ENCODE measurements at places on chromosomes 16 and 17.

GRCh38 chr17:63703029-63703428, 3.1 kb upstream of the LIMD2 start:
- no peak for DNase-seq

GRCh38 chr16:71894229-71894920, 956 bp upstream of the IST1 start:
- DNase-seq, result no peak

GRCh38 chr17:27423651-27424050, 32.6 kb upstream of the KSR1 start:
- DNase-seq, result no peak

GRCh38 chr16:31897283-31897682, 23.7 kb downstream of the ZNF267 start:
- DNase-seq, result no peak

DNA sequence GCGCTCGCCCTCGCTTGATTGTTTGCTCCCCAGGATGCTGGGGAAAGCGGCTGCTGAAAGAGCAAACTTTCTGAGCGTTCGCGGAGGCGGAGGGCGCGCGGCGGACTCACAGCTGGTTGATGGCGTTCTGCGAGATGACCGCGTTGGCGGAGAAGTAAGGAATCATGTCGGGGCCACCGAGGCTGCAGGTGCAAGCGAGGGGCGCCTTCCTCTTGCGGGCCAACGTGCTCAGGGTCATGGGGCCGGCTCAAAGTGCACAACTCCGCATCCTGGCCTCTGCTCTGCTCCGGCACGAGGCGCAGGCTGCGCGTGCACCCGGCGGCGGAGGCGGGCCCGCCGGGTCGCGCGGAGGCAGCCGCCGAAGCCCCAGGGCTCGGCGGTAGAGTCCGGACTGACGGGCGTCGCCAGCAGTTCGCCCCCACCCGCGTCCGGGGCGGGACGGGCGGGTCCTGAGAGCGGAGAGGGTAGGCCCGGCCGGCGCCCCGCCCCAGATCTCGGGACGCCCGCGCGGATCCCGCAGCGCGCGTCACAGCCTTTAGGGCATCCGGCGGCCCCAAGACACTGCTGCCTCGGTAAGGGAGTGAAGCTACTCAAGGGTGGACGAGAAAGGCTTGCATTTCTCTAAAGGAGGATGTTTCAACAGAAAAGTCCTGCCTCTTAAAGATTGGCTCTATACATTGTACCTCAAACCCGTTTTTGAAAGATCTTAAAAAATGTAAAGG, 138.5 kb upstream of the CORO6 start:
- DNase-seq, result peak; percentile 65

- DNase-seq, result no peak
Observed at GRCh38 chr16:23508589-23509440, 1.5 kb downstream of the GGA2 start.

- no peak for DNase-seq
Observed at GRCh38 chr16:26787924-26788323, 278.8 kb upstream of the C16orf82 start.

GRCh38 chr17:80443916-80444643, 29.1 kb downstream of the ENDOV start:
- DNase-seq, result no peak

DNA sequence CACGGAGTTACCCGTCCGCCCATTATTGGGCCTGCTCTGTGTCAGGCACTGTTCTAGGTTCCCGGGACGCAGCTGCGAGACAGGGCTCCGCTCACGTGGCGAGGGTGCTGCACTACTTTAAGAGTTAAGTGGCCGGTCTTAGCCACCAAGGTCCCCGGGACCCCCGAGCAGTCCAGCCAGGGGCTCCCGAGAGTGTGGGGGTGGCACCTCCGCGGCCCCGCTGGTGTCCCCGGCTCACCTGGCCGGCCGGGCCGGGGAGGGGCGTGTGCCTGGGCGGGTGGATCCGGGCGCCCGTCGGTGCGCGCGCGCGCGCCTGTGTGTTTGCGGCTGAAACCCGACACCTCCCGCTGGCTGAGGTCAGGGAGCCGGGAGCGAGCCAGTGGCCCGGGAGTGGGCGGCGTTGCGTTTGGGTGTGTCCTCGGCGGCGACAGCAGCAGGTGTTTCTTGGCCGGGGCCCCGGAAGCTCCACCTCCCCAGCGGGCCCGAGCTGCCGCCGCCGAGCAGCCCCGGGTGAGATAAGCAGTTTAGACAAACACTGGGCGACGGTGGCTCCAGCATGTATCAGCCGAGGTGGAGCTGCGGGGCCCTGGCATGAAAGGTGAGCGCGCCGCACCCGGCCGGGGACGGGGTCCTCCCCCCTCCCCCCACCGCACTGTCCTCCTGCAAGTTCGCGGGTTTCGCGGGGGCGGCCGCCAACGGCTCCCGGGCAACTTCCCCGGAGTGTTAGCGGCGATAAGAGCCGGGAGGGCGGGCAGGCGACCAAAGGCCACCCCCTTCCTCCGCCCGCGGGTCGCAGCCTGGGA, at the start of gene GSE1:
TSS of gene GSE1 (plus strand) at position 522 of the 803 bp plus-strand sequence. CDS start at position 592, 70 bp downstream.
- DNase-seq, result peak; percentile 31

DNA sequence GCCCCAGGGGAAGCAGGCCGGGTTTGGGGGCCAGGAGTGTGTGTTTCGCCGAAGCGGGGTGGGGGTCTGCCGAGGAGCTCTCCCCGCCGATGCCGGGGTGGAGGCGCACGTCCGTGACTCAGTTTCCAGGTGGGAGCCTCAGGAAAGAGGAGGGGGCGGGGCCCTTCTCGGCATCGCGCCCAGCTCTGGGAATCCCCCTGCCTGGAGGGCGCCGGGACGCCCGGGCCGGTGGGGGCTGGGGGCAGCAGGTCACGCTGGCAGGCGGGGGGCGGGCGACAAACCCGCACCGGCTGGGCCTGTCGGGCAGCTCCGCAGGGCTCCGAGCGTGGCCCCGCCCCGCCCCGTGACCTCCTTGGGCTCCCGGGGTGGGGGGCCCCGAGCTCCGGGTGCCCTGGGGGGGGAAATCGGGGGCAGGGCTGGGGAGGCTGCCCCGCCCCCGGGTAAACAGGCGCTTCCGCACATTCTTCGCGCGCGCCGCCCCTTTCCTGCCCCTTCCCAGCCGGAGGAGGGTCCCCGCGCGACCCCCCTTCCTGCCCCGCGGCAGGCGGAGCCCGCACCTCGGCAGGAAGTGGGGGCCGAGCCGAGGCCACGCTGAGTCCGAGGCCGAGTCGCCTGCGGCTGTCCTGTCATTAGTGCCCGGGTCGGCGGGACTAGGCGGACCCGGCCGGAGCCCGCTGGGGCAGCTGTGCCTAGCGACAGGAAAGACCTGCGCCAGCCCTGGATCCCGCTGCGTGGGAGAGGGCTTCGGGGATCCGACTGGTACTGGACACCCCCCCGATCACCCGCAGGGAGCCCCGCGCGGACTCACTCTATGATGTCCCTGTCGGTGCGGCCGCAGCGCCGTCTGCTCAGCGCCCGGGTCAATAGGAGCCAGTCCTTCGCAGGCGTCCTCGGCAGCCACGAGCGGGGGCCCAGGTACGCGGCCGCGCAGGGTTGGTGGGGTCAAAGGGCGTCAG, 9.3 kb downstream of the RIPOR1 start:
- DNase-seq, result peak; percentile 36
